Bronchial epithelial cell (primary cell): ENCODE measurements at places on chromosomes 4 and X.

DNA sequence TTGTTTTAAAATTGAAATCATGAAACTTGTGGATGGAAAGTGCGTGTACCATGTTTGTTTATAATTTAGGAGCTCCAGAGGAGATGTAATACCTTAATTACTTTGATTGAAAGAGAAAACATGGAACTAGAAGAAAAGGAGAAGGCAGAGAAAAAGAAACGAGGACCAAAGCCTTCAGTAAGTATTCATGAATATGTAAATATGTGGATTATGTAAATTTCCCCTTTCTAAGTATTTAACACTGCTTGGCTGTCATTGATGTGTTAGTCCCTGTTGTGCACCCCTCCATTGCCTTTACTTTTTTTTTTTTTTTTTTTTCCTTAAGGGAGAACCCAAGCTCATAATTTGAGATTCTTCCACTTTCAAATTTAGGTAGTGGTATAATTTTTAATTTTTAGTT, 36.4 kb downstream of the SMARCA5 start:
- no peak for DNase-seq

DNA sequence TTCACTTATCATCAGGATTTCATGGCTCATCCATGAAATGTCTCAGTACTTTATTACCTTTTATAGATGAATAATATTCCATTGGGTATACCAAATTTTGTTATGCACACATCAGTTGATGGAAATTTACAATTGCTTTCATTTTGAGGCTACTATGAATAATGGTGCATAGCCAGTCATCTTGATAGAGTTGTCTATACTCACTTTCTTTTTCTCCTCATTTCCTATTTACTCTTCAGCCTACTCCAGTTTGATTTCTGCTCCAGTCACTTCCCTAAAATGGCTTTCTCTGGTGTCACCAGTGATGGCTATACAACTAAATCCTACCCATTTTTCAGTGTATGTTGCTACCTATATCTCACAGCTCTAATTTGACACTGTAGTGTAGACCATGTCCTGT, 743.5 kb upstream of the MAGEB2 start:
- DNase-seq: no peak

- no peak for DNase-seq
Measured at GRCh38 chr4:118950224-118950623, 61.6 kb downstream of the SYNPO2 start.

DNA sequence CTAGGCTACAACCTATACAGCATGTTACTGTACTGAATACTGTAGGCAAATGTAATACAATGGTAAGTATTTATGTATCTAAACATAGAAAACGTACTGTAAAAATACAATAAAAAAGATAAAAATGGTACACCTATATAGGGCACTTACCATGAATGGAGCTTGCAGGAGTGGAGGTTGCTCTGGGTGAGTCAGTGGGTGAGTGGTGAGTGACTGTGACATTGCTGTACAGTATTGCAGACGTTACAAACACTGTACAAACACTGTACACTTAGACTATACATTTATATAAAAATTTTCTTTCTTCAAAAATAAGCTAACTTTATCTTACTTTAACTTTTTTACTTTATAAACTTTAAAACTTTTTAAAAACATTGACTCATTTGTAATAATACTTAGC, 190.3 kb upstream of the NR3C2 start:
- DNase-seq: peak; percentile 73

- DNase-seq: no peak
Measured at GRCh38 chrX:69045616-69046345, 119.5 kb downstream of the PJA1 start.

- no peak for DNase-seq
Measured at GRCh38 chr4:164591666-164592065, 162.3 kb upstream of the SMIM31 start.

DNA sequence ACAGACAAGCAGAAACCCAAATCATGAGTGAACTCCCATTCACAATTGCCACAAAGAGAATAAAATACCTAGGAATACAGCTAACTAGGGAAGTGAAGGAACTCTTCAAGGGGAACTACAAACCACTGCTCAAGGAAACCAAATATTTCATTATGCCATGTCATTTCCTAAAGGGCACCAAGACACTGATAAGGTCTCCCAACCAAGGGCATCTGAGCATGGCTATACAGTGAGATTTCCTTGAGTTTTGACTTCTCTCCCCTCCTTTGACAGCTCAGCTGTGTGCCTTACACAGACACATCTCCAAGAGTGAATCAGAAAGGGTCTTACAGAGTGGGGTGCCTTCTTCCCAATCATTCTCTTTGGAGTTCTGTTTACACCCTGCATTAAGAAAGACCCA, 40.4 kb downstream of the PCDH7 start:
- no peak for DNase-seq

DNA sequence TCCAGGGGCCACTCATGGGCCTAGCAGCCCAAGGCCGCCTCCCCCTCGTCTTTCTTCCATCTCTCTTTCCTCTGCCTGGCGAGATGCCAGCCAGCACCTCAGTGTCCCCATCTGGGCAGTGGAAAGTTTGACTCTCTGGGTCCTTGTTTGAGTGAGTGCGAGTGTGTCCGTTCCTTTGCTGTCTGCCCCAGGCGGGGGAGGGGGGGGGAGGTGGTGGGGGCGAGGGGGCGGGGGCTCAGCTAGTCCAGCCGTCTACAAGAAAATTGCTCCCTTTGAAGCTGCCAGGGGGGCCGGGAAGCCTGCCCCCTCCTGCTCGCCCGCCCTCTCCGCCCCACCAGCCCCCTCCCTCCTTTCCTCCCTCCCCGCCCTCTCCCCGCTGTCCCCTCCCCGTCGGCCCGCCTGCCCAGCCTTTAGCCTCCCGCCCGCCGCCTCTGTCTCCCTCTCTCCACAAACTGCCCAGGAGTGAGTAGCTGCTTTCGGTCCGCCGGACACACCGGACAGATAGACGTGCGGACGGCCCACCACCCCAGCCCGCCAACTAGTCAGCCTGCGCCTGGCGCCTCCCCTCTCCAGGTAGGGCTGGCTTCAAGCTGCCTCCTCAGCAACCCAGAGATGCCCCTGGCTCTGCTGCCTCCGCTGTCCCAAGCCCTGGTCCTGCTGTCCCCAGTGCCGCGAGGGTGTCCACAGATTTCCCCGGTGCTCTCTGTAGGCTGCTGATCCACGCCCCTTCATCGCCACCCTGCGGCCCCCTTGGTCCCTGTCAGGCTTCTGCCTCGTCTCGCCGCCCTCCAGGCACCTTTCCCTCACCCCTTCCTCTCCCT, at the start of gene BGN:
TSS of gene BGN (plus strand) at position 440 of the 821 bp plus-strand sequence. CDS start 9,652 bp downstream, outside the sequence.
- no peak for DNase-seq

DNA sequence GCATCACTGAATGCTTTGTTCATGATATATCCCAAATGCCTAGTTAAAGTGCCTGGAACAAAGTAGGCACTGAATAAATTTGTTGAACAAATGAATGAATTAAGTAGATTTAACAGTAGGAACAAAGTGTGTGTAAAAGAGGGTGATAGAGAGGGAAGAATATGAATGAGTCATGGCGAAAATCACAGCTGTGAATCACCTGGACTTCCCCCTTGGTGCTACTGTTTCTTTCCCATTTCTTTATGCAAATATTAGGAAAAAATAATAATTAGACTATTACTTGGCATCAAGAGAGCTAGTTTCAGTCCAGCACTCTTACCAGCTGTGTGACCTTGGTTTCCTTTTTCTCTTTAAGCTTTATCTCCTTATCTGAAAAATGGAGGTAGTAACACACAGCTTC, 9.2 kb downstream of the SPIN3 start:
- DNase-seq: peak; percentile 68

GRCh38 chrX:29662759-29663503, 552.4 kb upstream of the MAGEB2 start:
- peak; percentile 93 for DNase-seq

GRCh38 chrX:98362630-98363029, 1478.9 kb downstream of the RPA4 start:
- DNase-seq: no peak

- no peak for DNase-seq
Measured at GRCh38 chrX:46693149-46693548, 65.8 kb downstream of the SLC9A7 start.

- DNase-seq: no peak
Measured at GRCh38 chr4:176675810-176676209, 116.9 kb downstream of the VEGFC start.

DNA sequence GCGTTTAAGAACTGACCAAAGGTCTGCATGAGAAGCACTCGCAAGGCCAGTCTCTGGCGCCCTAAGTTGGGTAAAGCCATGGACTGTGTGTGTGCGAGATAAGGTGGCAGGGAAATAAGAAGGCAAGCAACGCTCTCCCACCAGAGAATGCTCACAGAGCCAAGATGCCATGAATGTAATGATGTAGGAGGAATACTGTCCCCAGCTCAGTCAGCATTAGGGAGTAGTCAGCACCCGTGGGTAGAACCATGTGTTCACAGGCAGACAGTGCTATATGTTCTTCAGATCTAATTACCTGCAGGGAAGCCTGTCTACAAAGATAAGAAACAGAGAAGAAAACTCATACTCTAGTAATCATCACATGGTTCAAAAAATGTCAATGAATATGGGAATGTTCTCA, 68.8 kb downstream of the SEC24D start:
- DNase-seq: no peak

DNA sequence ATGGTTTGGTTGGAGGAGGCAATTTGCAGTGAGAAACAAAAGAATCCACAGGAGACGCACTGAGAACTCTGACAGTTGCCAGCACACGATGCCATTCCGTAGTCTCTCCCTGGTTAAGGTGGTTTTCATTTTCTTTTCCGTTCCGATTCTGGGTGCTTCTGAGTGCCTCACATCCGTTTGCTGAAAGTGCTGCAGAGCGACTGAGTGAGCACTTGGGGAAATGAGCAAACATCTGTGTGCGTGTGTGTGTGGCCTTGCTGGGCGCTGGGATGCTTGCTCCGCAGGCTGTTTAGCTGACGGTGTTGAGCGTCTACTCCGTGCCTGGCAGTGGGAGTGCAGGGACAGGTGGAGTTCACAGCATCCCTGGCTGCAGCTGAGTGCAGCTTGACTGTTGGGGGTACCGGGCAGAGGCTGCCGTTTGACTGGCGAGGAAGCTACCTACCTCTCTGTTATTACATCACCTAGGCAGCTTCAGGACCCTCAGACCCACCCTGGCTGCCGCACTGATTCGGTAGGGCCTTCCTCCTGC, 49.3 kb downstream of the SORCS2 start:
- no peak for DNase-seq

DNA sequence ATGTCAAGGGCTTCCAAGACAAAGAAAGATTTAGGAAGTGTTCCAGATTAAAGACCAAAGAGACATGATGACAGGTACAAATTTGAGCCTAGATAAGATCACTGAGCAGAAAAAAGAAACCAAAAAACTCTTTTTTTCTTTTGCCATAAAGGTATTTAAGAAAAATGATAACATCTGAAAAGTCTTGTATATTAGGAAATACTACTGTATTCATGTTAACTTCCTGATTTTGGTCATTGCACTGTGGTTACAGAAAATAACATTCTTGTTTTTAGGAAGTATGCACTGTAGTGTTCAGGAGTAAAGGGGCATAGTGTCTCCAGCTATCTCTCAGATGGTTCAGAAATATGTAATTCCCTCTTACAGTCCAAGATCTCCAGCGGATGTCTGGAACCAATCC, 37.1 kb downstream of the RWDD4 start:
- no peak for DNase-seq

- no peak for DNase-seq
Measured at GRCh38 chr4:139942241-139942640, 211.7 kb downstream of the MAML3 start.

DNA sequence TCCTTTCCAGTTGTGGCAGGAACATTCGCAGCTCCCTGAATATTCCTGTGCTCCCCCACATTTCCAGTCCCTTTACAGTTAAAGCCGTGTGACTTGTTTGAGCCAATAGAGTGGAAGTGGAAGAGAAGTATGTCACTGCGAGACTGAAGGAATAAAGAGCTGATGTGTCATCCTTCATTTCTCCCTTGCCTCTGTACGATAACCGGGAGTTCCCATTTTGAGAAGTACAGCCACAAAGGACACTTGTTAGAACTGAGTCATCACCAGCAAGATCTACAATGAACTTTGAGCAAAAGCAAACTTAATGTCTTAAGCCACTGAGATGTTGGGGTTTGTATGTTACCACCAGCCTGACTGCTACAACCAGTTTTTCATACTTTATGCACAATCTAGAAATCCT, 92.3 kb downstream of the SPRY1 start:
- peak; percentile 90 for DNase-seq

DNA sequence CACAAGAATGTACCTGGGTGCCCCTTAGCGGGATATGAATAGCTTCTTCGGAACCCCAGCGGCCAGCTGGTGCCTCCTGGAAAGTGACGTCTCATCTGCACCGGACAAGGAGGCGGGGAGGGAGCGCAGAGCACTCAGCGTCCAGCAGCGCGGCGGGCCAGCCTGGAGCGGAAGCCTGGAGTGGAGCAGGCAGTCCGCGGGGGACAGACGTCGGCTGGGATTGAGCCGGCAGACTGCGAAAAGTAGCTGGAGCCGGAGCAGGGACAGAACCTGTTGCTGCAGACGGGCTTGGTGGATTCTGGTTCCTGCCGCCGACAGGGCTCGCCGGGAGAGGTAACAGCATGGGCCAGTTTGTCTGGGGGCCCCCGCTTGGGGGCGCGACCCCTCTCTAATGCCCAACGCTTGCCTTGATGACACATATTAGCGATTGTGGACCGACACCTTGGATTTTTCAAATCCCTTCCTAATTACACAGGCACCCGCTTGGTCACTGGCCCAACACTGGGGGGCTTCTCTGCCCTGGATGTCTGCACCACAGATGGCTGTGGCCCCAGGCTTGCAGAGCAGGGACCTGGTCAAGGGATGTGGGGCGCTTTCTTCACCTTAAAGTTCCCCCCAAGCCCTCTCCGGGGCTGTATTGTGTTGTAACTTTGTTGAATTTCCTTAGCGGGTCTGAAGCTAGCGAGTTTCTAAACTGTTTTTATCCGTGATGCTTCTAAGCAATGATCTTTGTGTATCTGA, at the start of gene NPFFR2:
TSS of gene NPFFR2 (plus strand) at position 133 of the 741 bp plus-strand sequence. CDS start 96,592 bp downstream, outside the sequence.
- DNase-seq: peak; percentile 34

GRCh38 chr4:3875466-3875865, 109.3 kb downstream of the ADRA2C start:
- no peak for DNase-seq

GRCh38 chrX:108049649-108050048, 4.8 kb downstream of the VSIG1 start:
- DNase-seq: no peak

- DNase-seq: no peak
Measured at GRCh38 chr4:7059662-7060061, 8.2 kb downstream of the GRPEL1 start.

- peak; percentile 1 for DNase-seq
Measured at GRCh38 chr4:58502839-58503238, 1392.7 kb upstream of the IGFBP7 start.

- no peak for DNase-seq
Measured at GRCh38 chr4:168608771-168609170, 111.9 kb downstream of the PALLD start.

GRCh38 chr4:172514801-172515200, 653.8 kb upstream of the GALNT7 start:
- DNase-seq: no peak
